ENCODE measurements at places on chromosomes 3 and 15. TPM values are rescaled to one million over a fixed set of nuclear protein-coding genes. Genes with fewer than 3 reads are reported as not detected.

Gene SPTSSB
- total RNA-seq: not detected

Gene ACKR4
- not detected for total RNA-seq

DNA sequence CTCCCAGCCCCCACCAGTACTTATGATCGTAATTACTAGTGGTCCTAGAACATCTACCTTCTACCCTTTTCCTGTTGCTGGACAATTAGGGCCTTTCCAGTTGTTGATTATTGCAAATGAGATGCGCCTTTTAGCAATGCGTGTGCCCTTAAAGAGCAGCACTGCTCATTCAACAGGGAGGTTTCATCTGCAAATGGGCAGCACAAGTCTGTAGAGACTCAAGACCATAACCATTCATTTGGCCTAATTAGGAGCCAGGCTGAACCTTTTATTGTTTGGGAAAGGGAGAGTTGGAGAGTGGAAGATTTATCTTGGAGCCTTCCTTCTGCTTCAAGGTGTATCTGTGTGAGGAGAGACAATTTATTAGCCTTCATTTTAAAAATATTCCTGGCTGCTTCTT is 42.3 kb downstream of the BOC start:
- peaks cover 6% of the 10 kb centered on the region for H3K27me3 ChIP-seq
- H3K4me1 ChIP-seq: no peaks in the 10 kb centered on the region

Gene SAXO2
- total RNA-seq: 1.6 TPM

All from activated CD8-positive, alpha-beta T cell treated with anti-CD3 and anti-CD28 coated beads, Interleukin-2, amount 10 ng/mL, durations not matched to agents 7 days and 5 days (primary cell).